GM20000 (cell line): ENCODE measurements at places on chromosomes 2 and 18.

DNA sequence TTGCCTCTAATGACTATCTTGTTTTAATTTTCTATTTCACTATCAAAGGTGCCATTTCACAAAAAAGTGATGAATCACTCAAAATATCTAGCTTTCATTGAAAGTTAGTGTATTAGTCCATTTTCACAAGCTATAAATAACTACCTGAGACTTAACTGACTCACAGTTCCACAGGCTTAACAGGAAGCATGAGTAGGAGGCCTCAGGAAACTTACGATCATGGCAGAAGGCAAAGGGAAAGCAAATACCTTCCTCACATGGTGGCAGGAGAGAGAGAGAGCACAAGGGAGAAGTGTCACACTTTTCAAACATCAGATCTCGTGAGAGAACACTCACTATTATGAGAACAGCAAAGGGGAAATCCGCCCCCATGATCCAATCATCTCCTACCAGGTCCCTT is 1220.4 kb upstream of the ZEB2 start:
- no peak for DNase-seq

DNA sequence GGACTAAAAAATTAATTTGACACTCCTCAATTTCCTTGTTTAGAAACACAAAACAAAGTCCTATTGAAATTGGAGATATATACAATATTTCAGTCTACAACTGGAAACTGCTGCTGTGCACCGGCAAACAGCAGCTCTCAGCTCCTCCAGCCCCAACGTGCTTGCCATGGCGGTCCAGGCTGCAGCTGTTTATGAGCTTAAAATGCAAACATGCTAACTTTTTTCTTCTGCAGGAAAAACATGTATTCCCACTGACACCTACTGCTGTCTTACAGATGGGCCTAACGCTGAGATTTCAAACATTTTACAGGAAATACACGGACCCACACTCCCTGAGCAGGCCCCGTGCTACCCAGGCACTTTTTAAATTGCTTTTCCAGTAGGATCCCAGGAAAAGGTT is 195.5 kb downstream of the BCL11A start:
- no peak for DNase-seq

DNA sequence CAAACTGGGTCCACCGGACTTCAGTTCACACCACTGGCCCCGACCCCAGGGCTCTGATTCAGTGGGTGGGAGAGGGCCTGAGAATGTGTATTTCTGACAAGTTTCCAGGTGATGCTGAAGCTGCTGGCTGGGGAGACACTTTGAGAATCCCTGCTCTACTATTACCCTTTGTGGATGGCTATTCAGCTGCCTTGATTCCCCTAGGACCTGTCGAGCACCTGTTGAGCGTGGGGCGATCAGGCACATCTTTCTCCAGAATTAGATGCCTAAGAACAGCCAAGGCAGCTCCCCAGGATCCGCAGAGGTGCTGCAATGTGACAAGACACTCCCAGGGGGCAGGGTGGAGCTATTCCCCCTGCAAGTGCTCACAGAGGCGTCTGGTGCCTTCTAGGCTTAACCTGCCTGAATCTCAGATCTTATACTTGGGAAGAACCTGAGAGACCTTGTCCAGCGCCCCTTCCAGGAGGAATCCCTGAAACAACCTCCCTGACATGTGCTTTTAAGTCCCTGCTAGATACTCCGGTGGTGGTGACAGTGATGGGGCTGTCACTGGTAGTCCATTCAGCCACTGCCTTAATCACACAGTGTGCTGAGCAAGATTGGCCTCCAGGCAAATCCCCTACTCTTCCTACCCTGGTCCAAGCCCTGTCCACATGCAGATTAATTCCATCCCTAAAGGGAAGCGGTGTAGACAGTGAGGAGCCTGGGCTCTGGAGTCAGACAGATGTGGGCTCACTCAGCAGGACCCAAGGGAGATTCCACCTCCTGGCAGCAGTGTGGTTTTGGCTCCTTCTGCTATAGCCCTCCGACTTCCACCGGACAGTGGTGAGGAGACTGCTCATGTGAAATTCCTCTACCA is 43.4 kb upstream of the OTOF start:
- DNase-seq = peak; percentile 50

DNA sequence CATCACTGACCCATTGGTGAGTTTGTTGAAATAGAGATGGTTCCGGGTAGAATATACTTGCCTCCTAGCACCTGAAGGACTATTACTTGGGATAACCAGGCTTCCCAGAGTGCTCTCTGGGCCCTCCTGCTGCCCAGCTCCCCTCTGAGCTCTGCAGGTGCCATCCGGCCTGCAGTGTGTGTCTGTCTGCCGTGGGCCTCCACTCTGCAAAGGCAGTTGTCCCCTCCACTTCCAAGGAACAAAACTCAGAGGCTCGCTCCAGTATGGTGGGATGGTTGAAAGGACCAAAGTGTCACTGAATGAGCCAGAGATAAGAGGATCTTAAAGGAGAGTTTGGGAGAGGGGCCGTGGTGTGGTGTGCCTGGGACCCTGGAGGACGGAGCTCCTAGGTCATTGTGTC is 57.3 kb downstream of the SH3BP4 start:
- DNase-seq = no peak

DNA sequence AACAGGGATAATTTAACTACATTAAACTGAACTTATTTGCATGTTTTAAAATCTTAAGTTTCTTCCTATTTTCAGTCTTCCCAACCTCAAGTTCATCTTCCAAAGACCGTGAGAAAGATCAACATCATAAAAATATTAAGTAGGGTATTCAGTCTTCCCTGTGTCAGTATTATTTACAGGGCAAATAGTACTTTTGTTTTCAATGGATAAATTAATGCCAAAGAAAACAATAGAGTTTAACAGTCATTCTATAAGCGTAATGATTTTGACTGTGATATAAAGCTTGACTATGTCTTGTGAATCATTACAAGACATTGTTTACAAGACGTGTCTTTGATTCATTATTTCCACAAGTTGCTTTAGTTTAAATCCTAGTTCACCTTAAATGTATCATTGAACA is 48.0 kb upstream of the NRXN1 start:
- DNase-seq = no peak

DNA sequence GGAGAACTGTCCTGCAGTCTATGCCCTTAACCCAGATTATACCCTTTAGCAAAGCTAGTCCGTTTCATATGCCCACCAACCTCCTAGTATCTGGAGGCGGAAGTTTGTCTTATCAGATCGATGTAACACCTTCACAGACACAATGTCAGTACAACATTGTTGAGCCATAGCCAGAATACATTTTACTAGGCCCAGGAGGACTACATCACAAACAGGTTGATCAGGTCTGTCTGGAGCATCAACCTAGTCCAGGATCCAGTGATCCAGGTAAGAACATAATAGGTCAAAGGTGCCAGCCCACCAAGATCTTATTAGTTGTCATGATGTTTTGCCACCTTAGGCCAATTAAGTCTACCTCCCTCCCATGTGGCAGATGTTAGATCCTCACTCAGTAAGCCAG is 2.0 kb upstream of the TPRKB start:
- no peak for DNase-seq

GRCh38 chr2:129490641-129491040 is 488.8 kb upstream of the RAB6C start:
- DNase-seq = no peak

DNA sequence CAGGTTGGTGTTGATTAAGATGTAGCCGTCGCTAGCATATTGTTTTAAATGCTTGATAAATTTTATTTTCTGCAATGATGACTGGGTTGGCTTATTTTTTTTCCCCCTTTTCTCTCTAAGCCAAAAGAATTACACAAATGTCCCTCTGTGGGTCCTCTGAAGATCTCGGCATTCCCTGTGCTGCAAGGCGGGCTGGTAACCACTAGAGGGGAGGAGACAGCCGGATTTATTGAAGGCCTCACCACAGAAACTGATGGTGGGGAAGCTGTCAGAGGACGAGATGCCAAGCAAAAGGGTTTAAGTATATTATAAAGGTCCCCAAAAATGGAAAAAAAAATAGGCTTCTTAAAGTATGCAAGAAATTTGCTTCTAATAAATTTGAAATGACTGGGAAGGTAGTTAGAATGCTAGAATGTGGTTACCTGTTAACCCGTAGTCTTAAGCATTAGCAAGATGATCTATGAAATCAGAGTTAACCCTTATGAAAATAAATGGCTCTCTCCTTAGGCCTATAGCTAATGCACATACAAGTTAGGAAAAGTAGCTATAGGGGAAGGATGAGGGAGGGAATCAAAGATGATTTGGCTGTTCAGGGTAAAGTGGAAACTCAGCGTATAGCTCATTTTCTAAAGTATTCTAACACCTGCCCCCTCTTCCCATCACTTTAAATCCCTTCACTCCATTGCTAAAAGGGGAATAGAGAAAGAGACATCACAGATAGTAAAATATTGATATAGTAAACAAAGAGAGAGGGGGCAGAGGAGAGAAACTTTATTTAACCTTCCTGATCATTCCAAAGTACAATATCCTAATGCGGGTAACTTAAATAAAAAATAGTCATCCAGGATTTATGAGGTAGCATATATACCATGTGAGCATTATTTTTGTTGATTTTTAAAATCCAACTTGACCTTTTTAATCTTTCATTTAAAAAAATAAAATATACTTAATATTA is 894.5 kb upstream of the POU3F3 start:
- peak; percentile 6 for DNase-seq

DNA sequence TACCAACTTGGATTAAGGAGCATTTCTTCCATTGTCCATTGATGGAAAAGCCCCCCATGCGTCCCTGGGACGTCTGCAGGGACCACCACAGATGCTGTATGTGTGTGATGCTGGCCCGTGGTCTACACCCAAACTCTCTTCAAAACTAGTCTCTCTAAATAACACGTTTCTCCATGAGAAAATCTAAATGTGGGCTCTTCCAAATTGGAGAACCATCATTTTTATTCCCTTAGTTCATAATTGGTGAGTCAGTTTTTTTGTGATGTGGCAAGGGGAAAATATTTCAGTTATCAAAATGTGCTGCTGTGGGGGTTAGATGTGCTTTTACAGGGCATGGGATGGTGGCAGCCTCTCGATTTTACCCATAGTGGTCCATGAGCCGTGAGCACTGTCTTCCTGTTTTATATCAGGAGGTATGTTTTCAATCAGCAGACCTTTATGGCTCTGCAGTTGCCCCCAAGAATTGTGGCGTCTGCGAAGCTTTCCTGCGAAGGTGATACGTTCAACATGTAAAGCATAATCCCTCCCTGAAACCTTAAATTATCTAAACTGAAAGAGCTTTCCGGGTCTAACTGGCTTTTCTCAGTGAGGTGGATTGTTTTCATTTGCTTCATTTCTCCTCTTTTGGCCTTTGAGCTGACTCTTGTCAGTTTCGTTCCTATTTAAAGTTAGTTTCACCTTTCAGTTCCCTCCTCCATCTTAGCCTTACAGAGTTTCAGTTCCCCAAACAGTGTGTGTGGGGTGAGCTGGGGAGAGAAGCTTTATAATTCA is 78.4 kb downstream of the SETBP1 start:
- peak; percentile 78 for DNase-seq

GRCh38 chr2:33241072-33241471 is 235.4 kb upstream of the RASGRP3 start:
- no peak for DNase-seq

DNA sequence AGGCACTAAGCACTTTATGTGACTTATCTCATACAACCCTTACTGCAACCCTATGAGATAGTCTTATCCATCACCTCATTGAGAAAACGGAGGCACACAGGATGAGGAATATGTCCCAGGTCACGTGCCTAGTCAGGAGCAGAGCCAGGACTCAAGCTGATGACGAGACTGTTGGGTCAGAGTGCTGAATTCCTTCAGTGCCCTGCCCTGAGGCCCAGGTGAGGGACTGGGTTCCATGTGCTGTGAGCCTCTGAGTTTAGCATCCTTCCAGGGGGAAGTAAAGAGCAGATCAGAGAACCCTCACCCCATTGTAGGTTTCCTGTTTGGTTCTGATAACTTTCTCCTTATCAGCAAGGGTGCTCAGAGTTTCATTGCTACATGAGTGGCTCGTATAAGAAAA is 11.7 kb upstream of the EDAR start:
- DNase-seq = no peak

- DNase-seq = no peak
Measured at GRCh38 chr2:149741646-149742045, 154.1 kb upstream of the MMADHC start.

DNA sequence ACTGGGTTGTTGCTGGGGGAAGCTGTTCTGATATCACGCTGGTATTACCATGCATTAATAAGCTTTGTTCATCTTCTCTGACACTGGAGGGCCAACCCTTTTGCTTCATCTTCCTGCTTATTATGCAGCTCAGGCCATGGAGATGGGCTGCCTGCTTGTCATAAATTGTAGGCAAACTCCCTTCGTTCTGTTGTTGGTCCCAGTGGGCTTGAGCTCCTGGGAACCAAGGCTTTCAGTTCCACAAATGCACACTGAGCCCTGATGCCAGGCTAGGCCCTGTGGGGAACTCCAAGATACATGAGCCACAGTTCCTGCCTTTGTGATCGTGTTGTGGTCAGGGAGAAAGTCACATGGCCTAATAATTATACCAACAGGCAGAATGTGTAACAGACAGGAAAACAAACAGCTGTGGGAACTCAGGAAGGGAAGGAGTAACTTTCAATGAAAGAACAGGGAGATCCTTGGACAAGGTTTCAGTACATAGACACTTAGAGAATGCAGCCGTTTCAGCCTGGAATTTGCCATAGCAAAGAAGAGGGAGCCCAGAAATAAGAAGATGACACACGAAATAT is 49.0 kb upstream of the BCL2L11 start:
- no peak for DNase-seq

DNA sequence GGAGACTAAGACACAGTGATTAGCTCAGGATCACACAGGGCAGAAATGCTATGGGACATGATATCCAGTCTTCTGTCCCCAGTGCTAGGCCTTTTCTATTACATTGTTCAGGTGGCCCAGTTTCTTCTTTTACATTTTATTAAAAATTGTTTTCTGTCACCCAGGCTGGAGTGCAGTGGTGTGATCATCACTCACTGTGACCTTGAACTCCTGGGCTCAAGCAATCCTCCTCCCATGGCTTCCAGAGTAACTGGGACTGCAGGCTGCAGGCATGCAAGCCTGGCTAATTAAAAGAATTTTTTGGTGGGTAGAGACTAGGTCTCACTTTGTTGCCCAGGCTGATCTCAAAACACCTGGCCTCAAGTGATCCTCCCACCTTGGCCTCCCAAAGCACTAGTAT is 15.4 kb downstream of the PDK1 start:
- no peak for DNase-seq

GRCh38 chr2:17583166-17583565 is 42.7 kb downstream of the VSNL1 start:
- no peak for DNase-seq

GRCh38 chr18:21110713-21111345 is 784 bp downstream of the ROCK1 start:
- peak; percentile 36 for DNase-seq

- peak; percentile 69 for DNase-seq
Measured at GRCh38 chr2:144382849-144383248, 137.1 kb downstream of the ZEB2 start.

DNA sequence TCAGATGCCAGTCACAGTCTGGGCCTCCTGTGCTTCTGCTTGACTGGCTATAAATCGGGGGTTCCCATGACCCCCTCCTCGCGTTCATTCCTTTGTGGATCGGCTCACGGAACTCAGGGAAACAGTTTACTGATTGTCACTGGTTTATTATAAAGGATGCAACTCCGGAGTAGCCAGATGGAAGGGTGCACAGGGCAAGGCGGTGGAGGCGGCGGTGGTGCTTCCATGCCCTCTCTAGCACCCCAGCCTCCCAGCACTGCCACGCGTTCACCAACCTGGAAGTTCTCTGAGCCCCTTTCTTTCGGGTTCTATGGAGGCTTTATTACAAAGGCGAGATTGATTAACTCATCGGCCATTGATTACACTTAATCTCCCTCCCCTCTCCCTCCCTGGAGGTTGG is 15.6 kb downstream of the LPIN1 start:
- DNase-seq = no peak

GRCh38 chr2:42054714-42055430 is 7.1 kb downstream of the PKDCC start:
- DNase-seq = no peak

- DNase-seq = no peak
Measured at GRCh38 chr2:219908538-219908937, 281.1 kb downstream of the SLC4A3 start.
